ENCODE measurements at places on chromosomes 4 and X. TPM values are rescaled to one million over a fixed set of nuclear protein-coding genes. Genes with fewer than 3 reads are reported as not detected.

- H3K4me3 ChIP-seq, result no peak overlapping the region
- H3K27ac ChIP-seq, result no peak overlapping the region
- H3K36me3 ChIP-seq, result peaks cover 2% of the 10 kb centered on the region
- no peaks in the 10 kb centered on the region for H3K27me3 ChIP-seq
Observed at GRCh38 chr4:39931441-39931901, 46.2 kb downstream of the PDS5A start.

DNA sequence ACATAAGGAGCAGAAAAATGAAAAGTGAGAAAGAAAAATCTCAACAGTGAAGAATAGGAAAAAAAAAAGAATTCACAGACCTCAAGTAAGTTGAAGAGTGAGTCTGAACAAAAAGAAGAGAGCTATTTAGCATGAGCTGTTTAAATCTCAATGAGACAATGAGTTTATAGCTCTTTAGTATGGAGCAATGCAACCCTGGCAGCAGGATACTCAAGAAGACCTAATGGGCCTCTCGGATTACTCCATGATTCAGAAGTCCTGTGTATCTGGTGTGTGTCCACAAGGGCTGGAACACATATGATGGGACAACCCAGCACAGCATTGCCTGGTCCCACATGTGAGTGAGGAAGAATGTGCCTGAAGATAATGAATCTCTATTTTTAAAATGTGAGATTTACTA lies 563.1 kb upstream of the INTU start:
- no peaks in the 10 kb centered on the region for H3K4me1 ChIP-seq
- peak; percentile 23 for DNase-seq
- no peak overlapping the region for H3K4me3 ChIP-seq
- H3K27me3 ChIP-seq, result no peaks in the 10 kb centered on the region
- no peaks in the 10 kb centered on the region for H3K36me3 ChIP-seq

DNA sequence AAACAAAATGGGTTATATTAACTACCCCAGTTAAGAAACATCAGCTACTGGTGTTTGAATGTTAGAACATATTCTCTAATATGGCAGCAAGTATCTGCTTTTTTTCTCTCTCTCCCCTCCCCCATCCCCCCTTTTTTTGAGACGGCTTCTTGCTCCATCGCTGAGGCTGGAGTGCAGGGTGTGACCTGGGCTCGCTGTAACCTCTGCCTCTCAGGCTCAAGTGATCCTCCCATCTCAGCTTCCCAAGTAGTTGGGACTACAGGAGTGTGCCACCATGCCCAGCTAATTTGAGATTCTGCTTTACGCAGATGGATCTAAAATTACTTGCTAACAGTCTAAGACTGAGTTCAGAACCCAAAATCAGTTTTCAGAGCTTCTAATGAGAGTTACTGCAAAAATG lies 101.9 kb downstream of the AFF1 start:
- DNase-seq, result no peak
- peaks cover 71% of the 10 kb centered on the region for H3K4me1 ChIP-seq
- H3K36me3 ChIP-seq, result no peaks in the 10 kb centered on the region
- H3K27me3 ChIP-seq, result no peaks in the 10 kb centered on the region

GRCh38 chr4:61204353-61205060 lies 4.4 kb downstream of the ADGRL3 start:
- H3K4me1 ChIP-seq, result peaks cover 13% of the 10 kb centered on the region
- peak; percentile 29 for DNase-seq
- no peak overlapping the region for H3K4me3 ChIP-seq
- H3K27ac ChIP-seq, result no peak overlapping the region
- peaks cover 9% of the 10 kb centered on the region for H3K27me3 ChIP-seq

DNA sequence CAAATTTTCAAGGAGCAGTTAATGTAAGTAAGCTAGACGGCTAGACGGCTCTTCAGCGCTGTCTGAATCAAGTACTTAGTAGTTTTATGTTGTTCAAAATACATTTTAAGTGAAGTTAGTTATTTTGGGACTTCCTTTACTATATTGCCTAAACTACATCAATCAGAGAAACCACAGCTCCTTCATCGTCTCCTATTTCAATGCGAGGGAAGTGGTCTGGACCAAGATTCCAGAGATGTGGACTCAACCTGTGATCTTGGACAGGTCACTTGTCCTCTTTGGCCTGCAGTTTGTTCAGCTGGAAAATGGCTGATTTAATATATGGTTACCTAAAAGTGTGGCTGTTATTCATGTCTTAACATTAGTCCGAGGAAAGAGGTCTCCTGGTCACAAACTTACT lies 10.6 kb downstream of the ING2 start:
- H3K27ac ChIP-seq, result no peak overlapping the region
- no peak for DNase-seq
- H3K4me3 ChIP-seq, result no peak overlapping the region
- H3K27me3 ChIP-seq, result no peaks in the 10 kb centered on the region
- H3K4me1 ChIP-seq, result no peaks in the 10 kb centered on the region

- no peak overlapping the region for H3K27ac ChIP-seq
- H3K4me1 ChIP-seq, result no peaks in the 10 kb centered on the region
- no peak for DNase-seq
- H3K27me3 ChIP-seq, result no peaks in the 10 kb centered on the region
Observed at GRCh38 chrX:48787505-48788443, 1.4 kb downstream of the GATA1 start.

- H3K27me3 ChIP-seq, result no peaks in the 10 kb centered on the region
- H3K4me3 ChIP-seq, result no peak overlapping the region
- no peaks in the 10 kb centered on the region for H3K36me3 ChIP-seq
- no peak for DNase-seq
Observed at GRCh38 chr4:36884151-36884550, 360.4 kb upstream of the NWD2 start.

DNA sequence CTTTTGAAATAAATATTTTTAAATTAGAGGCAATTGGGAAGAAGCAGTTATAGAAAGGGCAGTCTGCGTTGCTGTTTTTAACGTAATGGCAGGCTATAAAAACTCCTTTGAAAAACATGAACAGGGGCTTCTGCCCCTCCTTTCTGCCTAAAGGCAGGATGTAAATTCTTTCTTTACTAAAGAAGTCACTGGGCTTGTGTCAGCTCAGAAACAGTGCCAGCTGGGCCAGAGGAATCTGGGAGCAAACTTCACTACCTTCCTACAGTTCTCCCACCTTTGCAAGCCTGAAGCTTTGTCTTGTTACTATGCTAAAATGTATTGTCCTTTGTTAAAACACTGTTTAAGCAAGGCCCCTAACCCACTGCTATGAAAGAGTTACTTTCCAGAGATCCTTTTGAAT lies 1664.8 kb downstream of the RPA4 start:
- H3K4me1 ChIP-seq, result no peaks in the 10 kb centered on the region
- peaks cover 3% of the 10 kb centered on the region for H3K27me3 ChIP-seq
- no peak for DNase-seq
- H3K4me3 ChIP-seq, result no peak overlapping the region

- no peak overlapping the region for H3K27ac ChIP-seq
- H3K27me3 ChIP-seq, result peaks cover 9% of the 10 kb centered on the region
- DNase-seq, result no peak
- H3K4me1 ChIP-seq, result peaks cover 3% of the 10 kb centered on the region
- H3K36me3 ChIP-seq, result no peaks in the 10 kb centered on the region
Observed at GRCh38 chrX:17438221-17438620, 63.2 kb downstream of the NHS start.

GRCh38 chrX:129522184-129523078 lies 859 bp downstream of the SMARCA1 start:
- peak overlapping the region; percentile 76 for H3K27ac ChIP-seq
- H3K4me3 ChIP-seq, result peak overlapping the region; percentile 50
- no peaks in the 10 kb centered on the region for H3K36me3 ChIP-seq
- H3K27me3 ChIP-seq, result no peaks in the 10 kb centered on the region

- peak; percentile 83 for DNase-seq
- H3K4me3 ChIP-seq, result no peak overlapping the region
- no peaks in the 10 kb centered on the region for H3K4me1 ChIP-seq
Observed at GRCh38 chr4:88341227-88342192, 37.1 kb upstream of the HERC6 start.

- no peaks in the 10 kb centered on the region for H3K36me3 ChIP-seq
- no peak for DNase-seq
- no peaks in the 10 kb centered on the region for H3K27me3 ChIP-seq
- no peaks in the 10 kb centered on the region for H3K4me1 ChIP-seq
Observed at GRCh38 chrX:66760651-66761050, 121.8 kb upstream of the EDA2R start.

Gene EMCN
- 33.0 TPM for total RNA-seq

Gene SLC49A3
- total RNA-seq, result 8.2 TPM

- no peaks in the 10 kb centered on the region for H3K36me3 ChIP-seq
- H3K27ac ChIP-seq, result no peak overlapping the region
- H3K4me1 ChIP-seq, result no peaks in the 10 kb centered on the region
- H3K27me3 ChIP-seq, result no peaks in the 10 kb centered on the region
Observed at GRCh38 chr4:101201421-101201820, 145.9 kb downstream of the PPP3CA start.

DNA sequence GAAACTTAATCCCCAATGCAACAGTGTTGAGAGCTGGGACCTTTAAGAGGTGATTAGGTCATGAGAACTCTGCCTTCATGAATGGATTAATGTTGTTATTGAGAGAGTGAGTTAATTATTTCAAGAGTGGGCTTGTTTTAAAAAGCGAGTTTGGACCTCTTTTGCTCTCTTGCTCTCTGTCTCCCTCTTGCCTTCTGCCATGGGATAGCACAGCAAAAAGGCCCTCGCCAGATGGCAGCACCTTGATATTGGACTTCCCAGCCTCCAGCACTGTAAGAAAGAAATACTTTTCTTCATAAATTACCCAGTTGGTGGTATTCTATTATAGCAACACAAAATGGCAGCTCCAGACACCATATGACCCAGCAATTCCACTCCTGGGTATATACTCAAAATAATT lies 7.0 kb upstream of the ATP6AP2 start:
- no peaks in the 10 kb centered on the region for H3K4me1 ChIP-seq
- no peaks in the 10 kb centered on the region for H3K36me3 ChIP-seq
- DNase-seq, result no peak
- H3K27ac ChIP-seq, result no peak overlapping the region

Gene RS1
- total RNA-seq, result 0.40 TPM

All from lung (tissue), 17 donors.